ENCODE measurements at places on chromosomes 6 and 20.

DNA sequence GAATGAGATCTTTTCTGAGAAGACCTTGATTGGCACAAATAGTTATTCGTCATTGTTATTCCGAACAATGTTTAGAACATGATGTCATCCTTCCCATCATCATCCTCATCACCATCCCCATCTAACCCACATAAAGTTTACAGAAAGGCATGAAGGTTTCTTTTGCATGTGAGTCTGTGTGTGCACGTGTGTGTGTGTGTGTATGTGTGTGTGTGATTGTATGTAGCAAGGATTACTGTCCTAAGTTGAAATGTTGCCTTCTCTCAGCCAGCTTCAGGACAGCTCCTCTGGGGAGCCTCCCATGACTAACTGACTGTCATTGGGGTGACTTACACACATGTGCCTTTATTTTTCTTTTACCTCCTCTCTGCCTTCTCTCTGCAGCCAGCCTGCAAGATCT lies 113.5 kb downstream of the SLC22A3 start:
- peak; percentile 19 for DNase-seq

DNA sequence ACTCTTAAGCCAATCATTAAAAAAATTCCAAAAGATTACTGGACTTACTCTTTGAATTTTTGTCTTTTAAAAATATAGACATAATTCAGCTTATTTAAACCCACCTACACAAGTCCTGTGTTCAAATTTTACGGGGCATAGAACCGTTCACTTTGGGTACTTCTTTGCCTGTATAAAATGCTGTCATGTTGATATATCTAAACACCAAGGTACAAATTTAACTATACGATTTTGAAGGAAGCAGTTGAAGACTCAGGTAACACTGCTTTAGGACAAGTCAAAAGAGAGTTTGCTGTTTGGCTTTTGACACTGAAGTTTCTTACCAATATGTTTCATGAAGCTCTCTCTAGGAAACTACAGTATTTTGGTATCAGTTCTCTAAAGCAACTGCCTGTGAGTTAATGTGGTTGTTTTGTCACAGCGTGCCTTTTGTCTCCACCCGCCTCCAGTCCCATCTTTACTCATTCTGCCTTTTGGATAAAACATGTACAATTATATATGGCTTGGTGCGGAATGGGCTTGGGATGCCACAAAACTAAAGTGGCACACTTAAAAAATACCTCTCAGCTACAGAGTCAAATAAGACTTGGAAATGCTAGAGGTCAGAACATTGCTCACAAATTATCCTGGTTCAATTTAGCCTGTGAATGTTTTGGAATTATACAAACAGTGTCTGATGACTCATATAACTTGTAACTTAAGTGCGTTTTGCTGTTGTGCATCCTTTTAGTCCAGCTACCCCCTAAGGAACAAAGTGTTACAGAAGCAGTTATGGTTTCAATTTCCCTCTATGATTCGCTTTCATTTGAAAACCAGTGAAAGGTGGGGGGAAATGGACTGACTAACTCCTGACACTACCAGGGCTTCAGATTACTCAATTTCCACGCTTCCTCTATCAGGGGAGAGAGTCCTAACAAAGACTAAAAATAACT lies 38.7 kb downstream of the RGS17 start:
- DNase-seq, result peak; percentile 95

- no peak for DNase-seq
Observed at GRCh38 chr6:143141442-143141841, 80.8 kb downstream of the AIG1 start.

- peak; percentile 53 for DNase-seq
Observed at GRCh38 chr6:137700751-137701477, 166.1 kb upstream of the TNFAIP3 start.

GRCh38 chr6:33962246-33963027 lies 158.6 kb upstream of the MLN start:
- DNase-seq, result no peak

DNA sequence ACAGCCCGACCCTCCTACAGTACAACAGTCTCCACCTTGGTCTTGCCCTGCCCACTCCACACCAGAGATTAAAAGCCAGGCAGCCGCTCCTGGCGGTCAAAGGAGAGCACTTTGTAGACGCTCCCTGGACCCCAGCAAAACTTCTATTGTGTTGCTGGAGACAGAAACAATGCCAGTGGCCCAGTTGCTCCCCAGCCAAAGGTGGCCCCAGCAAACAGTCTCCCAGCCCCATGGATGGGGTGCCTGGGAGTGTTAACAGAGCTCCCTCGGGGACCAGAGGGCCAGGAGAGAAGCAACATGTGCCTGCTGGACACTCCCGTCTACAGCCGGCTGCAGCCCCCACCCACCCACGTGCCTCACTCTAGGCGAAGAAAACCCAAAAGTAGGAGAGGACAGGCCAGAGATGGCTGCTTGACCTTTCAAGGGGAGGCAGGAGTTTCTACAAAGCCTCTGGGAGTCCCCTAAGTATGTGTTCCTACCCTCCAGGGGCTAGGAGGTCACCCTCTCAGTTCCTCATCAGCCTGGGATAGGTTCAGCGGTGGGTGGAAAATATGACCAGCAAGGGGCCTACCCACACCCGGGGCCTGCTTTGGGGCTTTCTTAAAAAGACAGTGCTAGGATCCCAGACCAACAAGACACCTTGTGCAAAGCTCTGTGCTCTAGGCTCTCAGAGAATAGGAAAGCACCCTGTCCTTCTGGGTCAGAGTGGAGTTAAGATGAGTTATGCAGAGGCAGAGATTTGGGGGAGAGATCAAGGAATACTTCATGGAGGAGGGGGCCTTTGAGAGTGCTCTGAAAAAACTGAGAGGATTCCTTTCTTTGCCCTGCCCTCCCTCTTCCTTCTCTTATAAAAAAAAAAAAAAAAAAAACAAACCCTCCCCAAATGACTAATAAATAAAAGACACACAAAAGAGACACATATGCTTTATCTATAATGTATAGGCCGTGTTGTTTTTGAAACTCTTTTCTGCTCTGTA lies 19.0 kb upstream of the PREX1 start:
- peak; percentile 92 for DNase-seq

- no peak for DNase-seq
Observed at GRCh38 chr6:72825315-72825911, 203.5 kb downstream of the KCNQ5 start.

- DNase-seq, result no peak
Observed at GRCh38 chr6:26339612-26340011, 25.4 kb upstream of the BTN3A2 start.

Data from MV-4-11 (cell line).